ENCODE measurements at places on chromosomes 4 and X.

DNA sequence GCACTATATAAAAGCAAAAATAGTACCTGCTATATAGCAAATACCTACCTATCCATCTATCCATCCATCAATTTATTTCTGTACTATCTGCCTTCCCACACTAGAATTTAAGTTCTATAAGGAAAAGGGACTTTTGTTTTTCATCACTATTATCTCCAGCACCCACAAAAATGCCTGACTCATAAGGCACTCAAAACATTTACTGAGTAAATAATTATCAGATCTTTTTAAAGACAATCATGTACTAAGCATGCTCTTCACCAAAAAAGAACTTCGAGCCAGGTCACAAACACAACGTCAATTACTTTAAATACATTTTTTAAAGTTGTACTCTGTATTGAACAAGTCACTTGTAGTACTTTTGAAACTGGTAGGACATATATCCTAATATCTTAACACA, 119.9 kb downstream of the FBXW7 start:
- no peak for DNase-seq

GRCh38 chr4:1824746-1825145, 31.2 kb downstream of the LETM1 start:
- no peak for DNase-seq

DNA sequence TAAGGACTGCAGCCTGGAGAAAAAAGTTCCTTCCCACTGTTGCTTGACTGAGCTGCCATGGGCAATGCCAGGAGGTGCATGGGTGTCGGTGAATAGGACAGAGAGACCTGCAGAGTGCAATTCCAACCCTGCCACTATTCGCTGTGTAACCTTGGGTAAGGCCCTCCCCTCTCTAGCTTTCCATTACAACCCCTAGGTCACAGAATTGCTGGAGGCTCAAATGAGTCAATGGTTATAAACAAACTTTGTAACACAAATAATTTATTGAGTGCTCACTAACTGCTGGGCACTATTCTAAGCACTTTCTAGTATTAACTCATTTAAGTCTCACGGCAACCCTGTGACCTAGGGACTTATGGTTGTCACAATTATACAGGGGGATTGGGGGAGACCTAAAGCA, 37.8 kb downstream of the PJA1 start:
- no peak for DNase-seq

GRCh38 chr4:4455210-4455865, 68.4 kb downstream of the NSG1 start:
- no peak for DNase-seq

GRCh38 chr4:48454591-48454990, 28.6 kb upstream of the SLC10A4 start:
- DNase-seq = no peak

DNA sequence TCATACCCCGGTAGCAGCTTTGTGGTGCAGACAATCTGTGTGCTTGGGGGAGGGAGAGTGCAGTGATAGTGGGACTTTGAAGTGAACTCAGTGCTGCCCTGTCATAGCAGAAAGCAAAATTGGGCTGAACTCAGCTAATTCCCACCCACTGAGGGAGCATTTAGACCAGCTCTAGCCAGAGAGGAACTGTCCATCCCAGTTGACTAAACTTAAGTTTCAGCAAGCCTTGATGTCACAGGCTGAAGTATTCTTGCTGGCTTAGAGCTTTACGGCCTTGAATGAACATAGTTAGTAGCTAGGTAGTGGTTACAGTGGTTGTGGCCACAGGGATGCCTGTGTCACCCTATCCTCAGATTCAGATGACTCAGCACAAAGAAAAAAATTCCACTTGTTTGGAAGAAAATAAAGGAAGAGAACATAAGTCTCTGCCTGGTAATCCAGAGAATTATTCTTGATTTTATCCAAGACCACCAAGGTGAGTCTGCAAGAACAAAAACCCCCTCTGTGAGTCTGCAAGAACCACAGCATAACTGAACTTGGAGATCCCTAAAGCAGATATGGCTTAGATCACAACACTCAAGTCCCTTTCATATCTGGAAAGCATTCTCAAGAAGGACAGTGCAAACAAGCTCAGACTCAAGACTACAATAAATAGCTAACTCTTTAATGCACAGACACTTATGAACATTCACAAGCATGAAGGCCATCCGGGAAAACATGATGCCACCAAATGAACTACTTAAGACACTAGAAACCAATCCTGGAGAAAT, 39.4 kb downstream of the ADH7 start:
- no peak for DNase-seq

- no peak for DNase-seq
These were observed 138.0 kb upstream of the USP9X start for GRCh38 chrX:40947276-40947675.

DNA sequence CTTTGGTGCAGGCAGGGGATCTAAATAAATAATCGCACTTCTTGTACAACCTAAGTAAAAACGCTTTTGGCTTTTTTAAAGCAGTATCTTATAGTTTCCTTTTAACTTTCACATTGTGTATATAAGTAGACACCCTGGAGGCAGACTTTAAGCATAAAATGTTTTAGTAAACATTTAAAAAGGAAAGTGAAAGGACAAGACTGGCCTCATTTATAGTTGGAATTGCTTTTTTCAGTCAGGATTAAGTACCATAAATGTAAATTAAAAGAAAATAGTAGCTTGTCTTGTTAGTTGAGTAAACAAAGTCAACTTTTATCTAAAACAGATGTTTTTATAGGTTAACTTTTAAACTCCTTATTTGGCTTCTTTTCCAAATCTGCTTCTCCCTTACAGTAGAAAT, 39.7 kb downstream of the PTPN13 start:
- DNase-seq = no peak
